Activated CD4-positive, alpha-beta T cell treated with anti-CD3 and anti-CD28 coated beads, Interleukin-2, amount 50 U/mL, for 48 hours (primary cell): ENCODE measurements at places on chromosomes 6 and 20.
A peak's percentile ranks its signal among the peaks of the same experiment; 100 is the strongest.

- DNase-seq, result no peak
Measured at GRCh38 chr20:35088231-35089145, 4.1 kb downstream of the TRPC4AP start.

DNA sequence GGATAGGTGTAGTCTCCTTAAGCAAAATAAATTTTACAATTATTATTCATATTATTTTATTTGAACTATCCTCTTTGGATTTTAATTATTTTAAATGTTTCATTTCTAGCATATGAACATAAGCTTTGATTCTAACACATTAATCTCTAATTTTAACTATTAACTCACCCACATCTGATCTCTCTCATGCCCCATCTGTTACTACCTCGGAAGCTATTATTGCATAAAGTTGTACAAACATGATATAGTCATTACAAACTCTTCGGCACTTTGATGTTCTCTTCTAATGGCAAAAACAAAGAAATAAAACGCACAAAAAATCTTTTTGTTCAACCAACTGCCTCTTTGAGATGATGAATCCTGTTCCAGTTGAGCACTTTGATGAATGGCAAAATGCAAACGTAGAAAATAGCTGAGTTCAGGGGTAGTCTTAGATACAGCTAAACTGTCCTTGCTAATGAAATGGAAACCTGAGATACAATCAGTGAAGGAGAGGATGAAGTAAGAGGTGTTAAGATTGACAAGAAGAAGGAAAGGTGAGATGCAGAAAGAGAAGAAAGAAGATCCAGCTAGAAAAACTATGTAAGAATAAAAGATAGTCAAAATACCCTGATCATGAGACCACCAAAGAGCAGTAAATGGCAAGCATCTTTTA lies 41.1 kb downstream of the EPM2A start:
- no peak for DNase-seq

DNA sequence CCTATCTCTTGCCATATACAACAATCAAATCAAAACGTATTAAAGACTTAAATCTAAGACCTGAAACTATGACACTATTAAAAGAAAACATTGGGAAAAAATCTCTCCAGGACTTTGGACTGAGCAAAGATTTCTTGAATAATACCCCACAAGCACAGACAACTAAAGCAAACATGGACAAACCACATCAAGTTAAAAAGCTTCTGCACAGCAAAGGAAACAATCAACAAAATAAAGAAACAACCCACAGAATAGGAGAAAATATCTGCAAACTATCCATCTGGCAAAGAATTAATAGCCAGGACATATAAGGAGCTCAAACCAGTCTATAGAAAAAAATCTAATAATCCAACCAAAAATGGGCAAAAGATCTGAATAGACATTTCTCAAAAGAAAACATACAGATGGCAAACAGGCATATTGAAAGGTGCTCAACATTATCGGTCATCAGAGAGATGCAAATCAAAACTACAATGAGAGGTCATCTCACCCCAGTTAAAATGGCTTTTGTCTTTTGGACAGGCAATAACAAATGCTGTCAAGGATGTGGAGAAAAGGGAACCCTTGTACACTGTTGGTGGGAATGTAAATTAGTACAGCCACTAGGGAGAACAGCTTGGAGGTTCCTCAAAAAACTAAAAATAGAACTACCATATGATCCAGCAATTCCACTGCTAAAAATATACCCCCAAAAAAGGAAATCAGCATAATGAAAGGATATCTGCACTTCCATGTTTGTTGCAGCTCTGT lies 76.2 kb downstream of the SNX5 start:
- DNase-seq, result no peak

- peak; percentile 35 for DNase-seq
Measured at GRCh38 chr20:25389858-25390537, 637 bp downstream of the ABHD12 start.

- no peak for DNase-seq
Measured at GRCh38 chr6:127841811-127842210, 59.0 kb downstream of the THEMIS start.

GRCh38 chr20:25058051-25058846 lies at the start of gene ACSS1:
ACSS1 (minus strand) TSS chr20:25058139; CDS start chr20:25058102, 37 bp downstream.
- DNase-seq, result peak; percentile 74

- DNase-seq, result peak; percentile 15
Measured at GRCh38 chr20:56995635-56996075, 270.8 kb downstream of the BMP7 start.

DNA sequence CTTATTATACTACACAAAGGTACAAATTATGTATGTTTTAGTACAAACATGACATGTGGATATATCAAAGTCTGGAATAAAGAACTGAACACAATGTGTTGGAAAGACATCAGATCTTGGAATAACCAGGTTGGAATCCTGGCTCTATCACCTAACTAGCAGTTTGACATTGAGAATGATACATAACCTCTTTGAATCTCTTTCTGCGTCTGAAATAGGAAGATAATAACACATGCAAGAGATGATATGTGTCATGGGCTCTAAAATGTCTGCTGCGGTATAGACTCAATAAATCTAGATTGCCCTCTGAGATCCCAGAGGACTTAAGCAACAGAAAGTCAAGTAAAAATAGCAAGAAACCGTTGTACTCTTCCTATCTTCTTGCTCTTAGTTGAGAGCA lies 66.8 kb upstream of the CCN2 start:
- no peak for DNase-seq

- DNase-seq, result no peak
Measured at GRCh38 chr6:106746652-106747051, 117.3 kb downstream of the QRSL1 start.

DNA sequence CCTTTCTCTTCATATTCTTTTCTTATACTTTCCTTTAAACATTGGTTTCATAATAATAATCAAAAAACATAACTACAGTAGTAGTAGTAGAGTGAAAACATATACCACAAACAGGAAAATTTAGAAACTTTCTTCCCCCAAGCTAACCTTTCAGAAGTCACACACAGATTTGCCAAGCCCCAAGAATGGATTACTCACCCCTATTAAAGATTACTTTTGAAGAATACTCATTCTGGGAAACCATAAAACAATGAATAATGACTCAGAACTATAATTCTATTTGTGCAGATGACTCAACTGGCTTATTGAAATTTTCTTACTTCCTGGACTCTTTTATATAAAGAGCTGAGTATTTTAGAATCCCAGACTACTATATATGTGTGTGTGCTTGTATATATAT lies 119.4 kb upstream of the GJE1 start:
- DNase-seq, result no peak

- no peak for DNase-seq
Measured at GRCh38 chr6:157464653-157465535, 83.9 kb downstream of the ZDHHC14 start.

- no peak for DNase-seq
Measured at GRCh38 chr6:101683884-101684283, 290.4 kb downstream of the GRIK2 start.

DNA sequence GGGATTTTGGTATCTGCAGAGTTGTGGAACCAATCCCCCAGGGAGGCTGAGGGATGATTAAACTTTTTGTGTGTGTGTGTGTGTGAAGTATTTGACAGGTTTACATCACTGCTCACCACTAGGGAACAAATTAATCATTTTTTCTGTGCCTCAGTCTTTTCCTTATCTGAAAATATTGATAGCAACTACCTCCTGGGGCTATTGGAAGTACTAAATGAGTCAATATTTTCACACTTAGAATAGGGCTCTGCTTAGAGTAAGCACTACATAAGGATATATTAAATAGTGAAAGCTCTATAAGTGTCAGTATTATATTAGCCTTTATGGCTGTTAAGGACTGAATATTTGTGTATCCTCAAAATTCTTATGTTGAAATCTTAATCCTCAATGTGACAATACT lies 155.2 kb upstream of the UST start:
- DNase-seq, result no peak

- no peak for DNase-seq
Measured at GRCh38 chr20:11926292-11926998, 8.8 kb downstream of the BTBD3 start.

- DNase-seq, result no peak
Measured at GRCh38 chr20:8854571-8854970, 214.3 kb upstream of the PLCB4 start.

GRCh38 chr20:61163031-61163430 lies 89.0 kb upstream of the CDH4 start:
- DNase-seq, result no peak

- DNase-seq, result no peak
Measured at GRCh38 chr20:8156235-8157079, 24.4 kb downstream of the PLCB1 start.

GRCh38 chr6:127608554-127609270 lies 31.7 kb downstream of the C6orf58 start:
- no peak for DNase-seq

DNA sequence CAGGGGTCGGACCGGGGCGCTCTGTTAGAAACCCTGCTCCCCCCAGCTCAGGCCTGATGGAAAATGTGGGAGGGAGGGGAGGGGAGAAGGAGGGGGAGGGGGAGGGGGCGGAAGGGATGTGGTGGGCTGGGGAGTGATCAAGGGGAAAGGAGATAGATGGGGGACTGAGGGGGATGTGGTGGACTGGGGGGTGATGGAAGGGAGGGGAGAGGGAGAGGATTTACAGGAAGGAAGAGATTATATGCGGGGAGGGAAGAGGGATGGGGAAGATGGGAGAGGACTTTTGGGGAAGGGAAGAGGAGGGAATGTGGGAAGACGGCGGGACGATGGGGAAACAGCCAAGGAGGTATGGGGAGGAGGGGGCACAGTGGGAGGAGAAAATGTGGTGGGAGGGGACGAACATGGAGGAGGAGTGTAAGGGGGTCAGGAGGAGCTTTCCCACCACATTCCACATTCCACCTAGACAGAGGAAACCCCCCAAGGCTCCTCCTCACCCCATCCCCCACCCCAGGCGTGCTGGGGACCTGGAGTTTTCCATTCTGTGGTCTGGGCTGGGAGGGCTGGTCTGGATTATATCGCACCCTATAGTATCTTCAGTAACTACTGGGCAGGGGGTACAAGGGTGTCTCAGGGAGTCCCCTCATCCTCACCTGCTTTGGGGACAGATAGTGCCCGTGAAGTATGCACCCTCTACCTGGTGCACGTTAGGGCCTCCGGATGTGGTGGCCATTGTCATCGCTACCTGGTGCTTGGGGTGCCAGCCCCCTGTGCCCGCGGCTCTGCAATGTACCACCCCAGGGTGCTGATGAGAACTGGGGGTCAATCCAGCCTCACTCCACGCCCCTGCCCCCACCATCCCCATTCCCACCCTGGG lies 578 bp upstream of the PTGIS start:
- DNase-seq, result no peak

- no peak for DNase-seq
Measured at GRCh38 chr20:61041481-61041880, 210.6 kb upstream of the CDH4 start.

GRCh38 chr6:168951217-168951616 lies 302.4 kb downstream of the THBS2 start:
- DNase-seq, result no peak

DNA sequence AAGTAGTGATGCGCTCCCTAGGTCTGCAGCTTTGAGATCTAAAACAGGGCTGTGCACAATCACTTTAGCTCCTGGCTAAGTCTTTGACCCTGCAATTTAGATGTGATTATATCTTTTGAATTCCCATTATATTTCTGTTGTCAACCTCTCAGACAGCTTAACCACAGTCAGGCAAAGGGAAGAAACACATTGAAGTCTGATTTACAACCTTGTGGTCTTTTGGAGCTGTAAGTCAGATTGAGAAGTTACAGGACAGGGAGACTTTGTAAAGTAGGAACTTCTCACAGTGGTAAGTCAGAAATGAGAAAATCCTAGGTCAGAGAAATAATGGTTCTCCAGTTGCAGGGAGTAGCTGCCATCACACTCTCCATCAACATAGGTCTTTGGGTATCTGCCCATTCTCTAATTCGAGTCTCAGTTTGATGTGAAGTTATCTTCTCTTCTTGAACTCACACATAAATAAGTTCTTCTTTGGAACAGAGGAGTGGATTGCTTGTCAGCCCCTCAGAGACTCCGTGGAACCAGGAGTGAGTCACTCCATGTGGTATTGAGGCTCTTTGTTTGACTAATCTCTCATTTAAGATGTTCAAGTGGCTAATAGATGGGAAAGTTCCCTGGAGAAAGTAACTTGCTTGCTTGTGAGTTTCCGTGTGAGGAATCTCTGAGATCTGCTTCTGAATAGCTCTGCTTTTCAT lies 35.0 kb upstream of the SGK1 start:
- peak; percentile 34 for DNase-seq

DNA sequence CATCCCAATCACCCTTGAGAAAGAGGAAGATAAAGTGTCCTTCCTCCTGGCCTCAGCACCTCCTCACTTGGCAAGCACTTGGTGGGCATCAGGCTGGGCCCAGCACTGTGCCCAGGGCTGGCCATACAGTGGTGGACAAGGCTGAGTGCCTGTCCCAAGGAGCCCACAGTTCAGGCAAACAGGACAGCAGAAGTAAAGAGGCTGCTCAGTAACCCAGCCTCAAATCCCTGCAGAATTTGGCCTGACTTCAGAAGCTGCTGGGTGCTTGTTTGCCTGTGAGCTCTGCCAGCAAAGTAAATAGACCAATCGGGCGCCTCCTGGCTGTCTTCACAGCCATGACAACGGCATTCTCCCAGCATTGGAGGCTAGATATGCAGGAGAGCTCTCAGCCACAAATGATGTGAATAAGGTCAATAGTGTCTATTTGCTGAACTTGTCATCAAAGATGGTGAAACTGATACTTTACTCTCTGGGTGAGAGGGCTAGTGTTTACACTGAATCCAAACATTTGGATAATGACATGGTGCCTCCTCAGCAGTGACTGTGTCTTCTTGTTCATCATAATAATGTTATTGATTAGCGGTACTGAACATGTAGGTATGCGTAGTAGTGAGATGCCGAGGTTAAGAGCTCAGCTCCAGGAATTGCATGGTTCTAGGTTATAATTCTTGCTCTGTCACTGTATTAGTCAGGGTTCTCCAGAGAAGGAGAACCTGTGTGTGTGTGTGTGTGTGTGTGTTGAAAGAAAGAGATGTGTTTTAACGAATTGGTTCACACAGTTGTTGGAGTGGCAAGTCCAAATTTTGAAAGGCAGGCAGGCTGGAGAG lies 36.9 kb upstream of the FANCE start:
- peak; percentile 22 for DNase-seq

- DNase-seq, result no peak
Measured at GRCh38 chr20:4767084-4767483, 45.4 kb downstream of the PRND start.

GRCh38 chr20:46430921-46431712 lies 24.7 kb upstream of the ELMO2 start:
- DNase-seq, result no peak

- DNase-seq, result no peak
Measured at GRCh38 chr6:23731609-23732008, 394.4 kb upstream of the NRSN1 start.

- no peak for DNase-seq
Measured at GRCh38 chr6:148578837-148579565, 167.8 kb upstream of the UST start.

- no peak for DNase-seq
Measured at GRCh38 chr20:1422753-1423152, 29.9 kb upstream of the FKBP1A start.
